ENCODE measurements at places on chromosomes 13 and 19.

DNA sequence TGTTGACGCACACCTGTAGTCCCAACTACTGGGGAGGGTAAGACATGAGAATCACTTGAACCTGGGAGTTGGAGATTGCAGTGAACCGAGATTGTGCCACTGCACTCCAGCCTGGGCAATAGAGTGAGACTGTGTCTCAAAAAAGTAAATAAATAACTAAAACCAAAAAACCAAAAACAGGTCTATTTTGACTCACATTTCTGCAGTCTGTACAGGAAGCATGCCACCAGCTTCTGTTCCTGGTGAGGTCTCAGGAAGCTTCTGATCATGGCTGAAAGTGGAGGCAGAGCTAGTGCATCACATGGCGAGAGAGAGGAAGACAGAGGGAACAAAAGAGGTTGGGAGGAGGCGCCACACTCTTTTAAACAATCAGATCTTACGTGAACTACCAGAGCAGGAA is 142.5 kb downstream of the ITGBL1 start:
- no peak for DNase-seq

GRCh38 chr13:78030341-78030896 is 111.8 kb upstream of the EDNRB start:
- no peak for DNase-seq

GRCh38 chr13:52450012-52450792 is at the start of gene VPS36:
VPS36 (minus strand) TSS chr13:52450634; CDS start chr13:52450594, 40 bp downstream.
- peak; percentile 94 for DNase-seq

DNA sequence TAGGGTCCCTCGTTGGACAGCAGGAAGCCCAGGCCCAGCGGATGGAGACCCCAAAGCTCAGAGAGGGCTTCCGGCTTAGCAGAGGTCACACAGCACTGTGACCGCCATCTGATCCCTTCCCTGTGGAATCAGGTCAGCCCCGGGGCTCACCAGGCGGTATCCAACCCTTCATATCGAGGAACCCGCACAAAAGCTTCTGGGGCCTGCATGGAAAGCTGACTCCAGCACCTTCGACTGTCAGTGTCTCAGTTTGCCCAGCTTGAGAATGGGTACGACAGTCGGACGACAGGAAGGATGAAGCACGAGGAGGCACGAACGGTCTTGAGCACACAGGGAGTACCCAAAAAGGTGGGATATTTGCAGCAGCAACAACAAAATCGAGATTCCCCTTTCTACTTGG is 2.6 kb downstream of the TLE5 start:
- no peak for DNase-seq

- no peak for DNase-seq
These were observed 8.2 kb downstream of the BCKDHA start for GRCh38 chr19:41405776-41406175.

GRCh38 chr13:87094646-87095045 is 576.5 kb upstream of the SLITRK5 start:
- no peak for DNase-seq

DNA sequence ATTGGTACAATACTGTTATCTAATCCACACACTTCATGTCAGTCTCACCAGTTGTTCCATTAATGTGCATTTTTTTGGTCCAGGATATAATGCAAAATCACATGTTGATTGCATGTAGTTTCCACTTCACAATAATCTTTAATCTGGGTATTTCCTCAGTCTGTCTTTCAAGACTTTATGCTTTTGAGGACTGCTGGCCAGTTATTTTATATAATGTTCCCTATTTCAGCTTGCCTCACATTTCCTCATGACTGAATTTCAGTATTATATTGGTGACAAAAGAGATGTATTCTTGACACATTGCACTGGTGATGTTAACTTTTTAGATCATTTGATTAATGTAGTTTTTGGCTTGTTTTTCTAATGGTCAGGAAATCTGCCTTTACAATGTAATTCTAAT is 368.3 kb downstream of the IRS2 start:
- DNase-seq: no peak

DNA sequence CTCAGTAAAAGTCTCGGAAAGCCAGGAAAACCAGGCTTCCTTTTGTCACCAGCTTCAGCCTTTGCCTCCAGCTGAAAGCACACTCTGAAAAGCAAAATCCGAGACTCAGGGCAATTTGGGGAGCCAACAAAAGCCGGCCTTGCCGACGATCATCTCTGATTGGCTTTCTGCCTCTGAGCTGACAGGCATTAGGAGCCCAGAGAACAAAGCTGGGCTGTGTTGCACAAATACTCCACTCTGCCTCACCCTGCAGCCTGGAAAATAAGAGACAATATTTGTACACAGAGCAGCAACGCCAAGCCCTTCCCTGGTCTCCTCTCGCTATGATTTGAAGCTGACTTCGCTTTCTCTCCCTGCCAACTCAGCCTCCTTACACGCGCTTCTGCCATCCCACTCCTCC is 46.9 kb downstream of the CACNA1A start:
- no peak for DNase-seq

DNA sequence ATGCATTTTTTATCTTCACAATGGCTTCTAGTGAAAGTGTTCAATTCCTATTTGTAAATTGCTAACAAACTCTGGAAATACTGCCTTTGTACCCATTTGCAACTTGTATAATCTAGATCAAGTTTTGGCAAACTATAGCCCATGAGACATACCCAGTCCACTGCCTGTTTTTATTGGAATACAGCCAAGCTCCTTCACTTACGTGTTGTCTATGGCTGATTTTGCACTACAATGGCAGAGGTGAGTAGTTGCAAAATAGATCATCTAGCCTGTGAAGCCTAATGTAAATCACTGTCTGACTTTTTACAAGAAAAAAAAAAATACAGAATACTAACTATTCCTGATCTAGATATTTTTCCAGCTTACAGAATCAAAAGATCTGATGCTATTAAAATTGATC is 37.1 kb downstream of the DZIP1 start:
- no peak for DNase-seq

GRCh38 chr13:42959615-42960014 is 32.4 kb downstream of the EPSTI1 start:
- DNase-seq: no peak

DNA sequence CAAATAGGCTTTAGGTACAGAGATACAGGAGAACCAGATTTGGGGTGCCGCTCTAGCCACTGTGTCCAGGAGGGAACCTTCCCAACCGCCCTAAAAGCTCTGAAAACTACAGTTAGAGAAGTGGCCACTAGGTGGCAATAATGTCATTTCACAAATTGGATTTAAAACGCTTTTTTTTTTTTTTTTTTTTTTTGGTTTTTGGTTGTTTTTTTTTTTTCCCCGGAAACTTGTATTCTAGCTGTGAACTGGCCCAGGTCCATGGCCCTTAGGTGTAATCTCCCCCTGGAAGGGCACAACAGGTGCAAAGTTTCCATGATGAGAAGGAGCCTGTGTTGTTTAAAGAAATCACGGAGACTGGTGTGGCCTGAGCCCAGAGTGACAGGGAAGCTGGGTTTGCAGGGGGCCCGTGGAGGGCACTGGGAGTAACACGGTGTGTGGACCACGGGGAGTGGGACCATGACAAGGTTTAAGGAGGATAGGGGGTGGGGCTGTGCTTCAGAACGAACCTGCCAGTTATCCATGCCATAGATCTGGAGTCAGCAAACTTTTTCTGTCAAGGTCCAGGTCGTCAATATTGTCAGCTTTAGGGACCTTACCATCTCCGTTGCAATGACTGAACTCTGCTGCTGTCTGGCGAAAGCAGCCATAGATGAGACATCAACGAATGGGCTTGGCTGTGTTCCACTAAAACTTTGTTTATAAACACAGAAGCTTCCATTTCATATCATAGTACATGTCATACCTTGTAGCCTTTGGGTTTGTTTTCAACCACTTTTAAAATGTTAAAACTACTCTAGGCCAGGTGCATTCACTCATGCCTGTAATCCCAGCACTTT is 10.1 kb downstream of the OR1I1 start:
- peak; percentile 66 for DNase-seq

- DNase-seq: no peak
These were observed 206.5 kb downstream of the ENOX1 start for GRCh38 chr13:43580280-43580679.

DNA sequence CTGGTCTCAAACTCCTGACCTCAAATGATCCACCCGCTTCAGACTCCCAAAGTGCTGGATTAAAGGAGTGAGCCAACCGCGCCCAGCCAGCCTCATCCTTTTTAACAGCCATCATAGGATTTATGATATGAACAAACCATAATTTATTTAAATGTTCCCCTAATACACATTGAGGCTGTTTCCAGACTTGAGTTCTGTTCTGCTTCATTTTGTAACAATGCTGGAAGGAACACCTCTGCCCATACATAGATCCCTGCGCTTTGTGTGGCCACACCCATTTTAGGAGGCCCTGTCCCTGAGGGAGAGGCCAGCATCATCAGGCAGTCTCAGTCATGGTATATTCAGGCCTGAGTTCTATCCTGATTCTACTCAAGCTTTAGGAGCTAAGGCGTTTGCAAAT is 35.9 kb downstream of the TPT1 start:
- DNase-seq: no peak

DNA sequence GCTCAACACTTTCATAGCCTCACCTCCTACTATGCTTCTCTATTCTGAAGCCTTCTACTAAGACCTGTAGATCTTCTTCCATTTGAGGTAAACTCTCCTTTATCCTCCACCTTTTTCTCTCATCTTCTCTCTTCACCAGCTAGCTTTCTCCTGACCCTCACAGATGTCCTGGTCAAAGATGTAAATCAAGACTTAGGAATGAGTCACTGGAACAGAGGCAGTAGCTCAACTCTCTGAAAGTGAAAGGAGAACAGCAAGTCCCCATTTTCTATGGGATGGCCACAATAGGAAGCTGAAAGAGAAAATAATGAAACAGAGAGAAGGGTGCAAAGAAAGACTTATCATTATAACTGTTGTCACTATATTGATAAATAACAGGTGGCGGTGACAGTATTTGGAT is 86.1 kb upstream of the DOCK9 start:
- no peak for DNase-seq

DNA sequence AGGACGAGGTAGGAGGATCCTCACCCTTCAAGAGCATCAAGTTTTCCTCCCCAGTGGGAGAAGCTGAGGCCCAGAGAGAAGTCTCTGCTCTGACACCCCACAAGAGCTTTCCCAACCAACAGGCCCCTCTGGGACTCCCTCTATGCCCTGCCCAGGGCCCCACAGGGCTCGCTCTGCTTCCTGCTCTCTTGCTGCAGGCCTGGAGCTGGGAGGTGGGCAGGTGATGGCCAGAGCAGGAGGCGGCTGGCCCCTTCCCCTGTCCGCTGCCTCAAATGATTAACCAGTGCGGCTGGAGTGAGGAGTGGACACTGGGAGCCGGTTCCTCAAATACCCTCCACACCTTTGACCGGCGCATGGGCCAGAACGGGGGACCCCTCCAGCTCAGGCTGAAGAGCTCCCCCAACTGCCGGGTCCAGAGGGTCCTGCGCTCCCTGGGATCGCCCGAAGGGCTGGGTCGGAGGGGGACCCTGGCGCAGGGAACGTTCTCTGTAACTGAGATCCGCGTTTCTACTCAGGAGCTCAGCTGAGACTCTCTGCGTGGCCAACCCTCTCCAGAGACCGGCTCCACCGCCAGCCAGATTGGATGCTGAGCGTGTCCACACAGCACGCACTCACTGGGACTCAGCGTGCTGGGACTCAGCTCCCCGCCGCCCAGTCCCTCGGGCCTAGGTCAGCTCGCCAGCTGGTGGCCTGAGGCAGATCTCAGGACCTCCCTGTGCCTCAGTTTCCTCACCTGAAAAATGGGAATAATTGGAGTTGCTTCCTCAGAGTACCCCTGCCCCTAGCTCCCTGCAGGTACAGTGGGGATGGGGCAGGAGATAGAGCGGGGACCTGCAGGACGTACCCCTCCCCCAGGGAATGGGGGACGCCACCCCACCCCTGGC is 6.7 kb upstream of the ONECUT3 start:
- no peak for DNase-seq

GRCh38 chr13:94710881-94711560 is 1.3 kb downstream of the SOX21 start:
- no peak for DNase-seq

- DNase-seq: no peak
These were observed 82.5 kb downstream of the TSHZ3 start for GRCh38 chr19:31266731-31267130.

DNA sequence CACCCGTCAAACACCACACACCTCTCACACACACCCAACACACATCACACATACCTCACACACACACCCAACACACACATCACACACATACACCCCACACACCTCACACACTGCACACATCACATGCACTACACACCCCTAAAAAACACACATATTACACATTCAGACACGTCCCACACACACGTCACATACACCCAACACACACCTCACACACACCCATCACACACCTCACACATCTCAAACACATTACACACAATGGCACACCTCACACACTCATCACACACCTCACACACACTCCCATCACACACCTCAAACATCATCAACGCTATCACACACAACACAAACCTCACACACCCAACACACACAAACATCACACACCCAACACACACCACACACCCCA is 133.1 kb downstream of the CRYL1 start:
- no peak for DNase-seq

GRCh38 chr19:38132781-38133180 is 91.2 kb downstream of the DPF1 start:
- DNase-seq: no peak

DNA sequence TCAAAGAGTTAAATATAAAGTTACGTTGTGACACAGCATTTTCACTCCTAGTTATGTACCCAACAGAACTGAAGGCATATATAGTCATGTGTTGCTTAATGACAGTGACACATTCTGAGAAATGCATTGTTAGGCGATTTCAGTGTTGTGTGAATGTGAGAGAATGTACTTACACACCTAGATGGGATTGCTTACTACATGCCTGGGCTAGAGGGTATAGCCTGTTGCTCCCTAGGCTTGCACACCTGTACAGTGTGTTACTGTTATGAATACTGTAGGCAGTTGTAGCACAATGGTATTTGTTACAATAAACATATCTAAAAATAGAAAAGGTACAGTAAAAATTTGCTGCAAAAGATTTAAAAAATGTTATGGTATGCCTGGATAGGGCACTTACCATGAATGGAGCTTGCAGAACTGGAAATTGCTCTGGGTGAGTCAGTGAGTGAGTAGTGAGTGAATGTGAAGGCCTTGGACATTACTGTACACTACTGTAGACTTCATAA is 89.2 kb downstream of the DHRS12 start:
- DNase-seq: no peak

DNA sequence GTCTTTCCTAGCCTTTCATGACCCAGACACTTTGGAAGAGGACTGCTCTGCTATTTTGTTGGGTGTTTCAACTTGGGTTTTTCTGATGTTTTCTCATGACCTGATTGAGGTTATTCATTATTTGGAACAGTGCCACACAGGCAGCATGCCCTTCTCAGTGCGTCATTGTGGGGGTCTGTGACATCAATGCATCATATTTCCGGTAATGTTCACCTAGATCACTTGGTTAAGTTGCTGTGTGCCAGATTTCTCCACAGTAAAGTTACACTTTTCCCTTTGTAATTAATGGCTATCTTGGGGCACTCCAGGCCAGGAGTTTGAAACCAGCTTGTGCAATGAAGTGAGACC is 124.4 kb downstream of the SIPA1L3 start:
- DNase-seq: no peak

- DNase-seq: peak; percentile 63
These were observed 39.4 kb downstream of the ZNF136 start for GRCh38 chr19:12202250-12202649.

- no peak for DNase-seq
These were observed 48.2 kb downstream of the BRD4 start for GRCh38 chr19:15284091-15284490.

- DNase-seq: no peak
These were observed 62.4 kb downstream of the URI1 start for GRCh38 chr19:30004403-30004802.

- DNase-seq: no peak
These were observed at the start of gene ACP7 for GRCh38 chr19:39083983-39084731. ACP7 (plus strand) TSS chr19:39084368; CDS start chr19:39085270, 902 bp downstream.

Data from CD4-positive, alpha-beta T cell treated with Interleukin-6 at 100 ng/mL for 8 hours (primary cell).